Mammary epithelial cell (primary cell): ENCODE measurements at places on chromosomes 1 and 21. TPM values are rescaled to one million over a fixed set of nuclear protein-coding genes. Genes with fewer than 3 reads are reported as not detected.

DNA sequence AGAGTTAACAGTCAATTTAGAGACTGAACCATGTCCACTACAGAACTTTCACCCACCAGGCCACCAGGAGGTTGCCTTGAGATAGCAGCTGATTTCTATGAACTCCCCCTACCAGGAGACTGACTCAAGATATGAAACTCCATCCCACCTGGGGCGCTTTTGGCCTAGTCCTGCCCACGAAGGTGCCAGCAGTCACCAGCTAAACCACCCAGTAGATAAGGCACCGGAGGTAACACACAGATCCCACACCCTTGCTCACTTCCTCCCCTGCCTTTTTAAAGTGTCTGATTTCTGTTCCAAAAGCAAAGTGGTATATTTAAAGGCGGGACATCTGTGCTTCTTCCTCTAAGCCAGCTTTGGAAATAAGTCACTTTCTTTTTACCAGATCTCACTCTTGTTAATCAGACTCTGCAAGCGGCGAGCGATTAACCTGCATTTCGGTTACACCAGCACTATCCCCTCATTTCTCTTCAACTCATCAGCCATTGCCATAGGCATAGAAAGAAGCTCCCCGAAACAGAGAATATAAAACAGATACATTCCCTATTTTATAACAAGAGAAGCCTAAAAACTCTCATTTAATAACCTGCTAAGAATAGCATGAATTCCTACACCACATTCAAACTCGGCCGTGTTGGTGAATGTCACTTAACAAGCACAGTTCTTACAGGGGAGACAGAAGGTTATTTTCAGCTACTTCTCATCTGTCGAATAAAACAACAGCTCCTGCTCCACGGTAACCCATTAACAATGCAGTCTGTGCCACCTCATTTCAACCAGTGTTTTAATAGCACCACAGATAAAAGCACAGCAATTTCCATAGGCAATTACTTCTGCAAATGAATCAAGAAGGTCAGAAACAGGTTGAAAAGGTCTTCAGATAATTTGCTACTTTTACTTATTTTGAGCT lies 318.1 kb downstream of the KCNH1 start:
- no peak for DNase-seq

GRCh38 chr1:84540759-84541158 lies 33.5 kb downstream of the CTBS start:
- no peak for DNase-seq

GRCh38 chr21:44273046-44273445 lies 11.3 kb upstream of the DNMT3L start:
- no peak for DNase-seq

KCNJ6 gene
- not detected for total RNA-seq

CCDC185 gene
- total RNA-seq, result not detected
